ENCODE measurements at places on chromosomes 5 and 9. TPM values are rescaled to one million over a fixed set of nuclear protein-coding genes. Genes with fewer than 3 reads are reported as not detected.

DNA sequence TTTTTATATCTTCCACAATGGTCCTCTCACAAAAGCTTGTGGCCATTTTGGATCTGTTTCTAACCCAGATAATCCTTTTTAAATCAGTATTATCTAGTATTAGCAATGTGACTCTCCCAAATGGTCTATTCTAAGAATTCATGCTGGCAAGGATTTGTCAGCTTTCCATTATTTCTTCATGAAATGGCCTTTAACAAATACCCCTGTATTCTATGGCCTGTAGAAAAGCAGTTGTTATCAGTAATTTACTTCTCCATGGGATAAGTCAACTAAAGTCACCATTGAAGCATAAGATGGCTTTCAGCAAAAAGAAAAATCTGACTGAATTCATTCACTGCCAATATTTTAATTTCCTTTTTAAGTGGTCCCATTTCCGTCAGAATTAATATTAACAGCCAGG is 346.4 kb upstream of the FAM174A start:
- no peak for DNase-seq

DNA sequence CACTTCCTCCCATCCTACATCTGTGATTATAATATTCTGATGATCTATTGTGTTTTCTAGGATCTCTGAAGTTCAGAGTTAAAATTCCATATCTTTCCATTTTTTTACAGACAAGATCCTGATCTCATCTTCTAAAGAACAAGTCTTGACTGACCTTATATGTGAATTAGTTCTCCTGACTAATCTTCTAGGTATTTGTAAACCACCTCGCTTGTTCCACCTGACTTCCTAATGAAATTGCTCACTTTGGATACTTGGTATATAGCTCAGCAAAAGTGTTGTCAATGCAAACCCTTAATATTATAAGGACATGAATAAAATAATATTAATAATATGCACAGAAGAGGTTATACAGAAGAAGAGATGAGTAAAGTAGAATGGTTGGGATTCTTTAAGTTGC is 68.2 kb upstream of the NR4A3 start:
- DNase-seq: no peak

GRCh38 chr9:107387409-107387808 is 102.2 kb downstream of the KLF4 start:
- DNase-seq: no peak

The PAXX gene
- total RNA-seq: 179 TPM

The MEIKIN gene
- not detected for total RNA-seq

The CCL28 gene
- total RNA-seq: 4.2 TPM

- DNase-seq: no peak
These were observed 374.0 kb upstream of the CDH9 start for GRCh38 chr5:27412384-27412783.

DNA sequence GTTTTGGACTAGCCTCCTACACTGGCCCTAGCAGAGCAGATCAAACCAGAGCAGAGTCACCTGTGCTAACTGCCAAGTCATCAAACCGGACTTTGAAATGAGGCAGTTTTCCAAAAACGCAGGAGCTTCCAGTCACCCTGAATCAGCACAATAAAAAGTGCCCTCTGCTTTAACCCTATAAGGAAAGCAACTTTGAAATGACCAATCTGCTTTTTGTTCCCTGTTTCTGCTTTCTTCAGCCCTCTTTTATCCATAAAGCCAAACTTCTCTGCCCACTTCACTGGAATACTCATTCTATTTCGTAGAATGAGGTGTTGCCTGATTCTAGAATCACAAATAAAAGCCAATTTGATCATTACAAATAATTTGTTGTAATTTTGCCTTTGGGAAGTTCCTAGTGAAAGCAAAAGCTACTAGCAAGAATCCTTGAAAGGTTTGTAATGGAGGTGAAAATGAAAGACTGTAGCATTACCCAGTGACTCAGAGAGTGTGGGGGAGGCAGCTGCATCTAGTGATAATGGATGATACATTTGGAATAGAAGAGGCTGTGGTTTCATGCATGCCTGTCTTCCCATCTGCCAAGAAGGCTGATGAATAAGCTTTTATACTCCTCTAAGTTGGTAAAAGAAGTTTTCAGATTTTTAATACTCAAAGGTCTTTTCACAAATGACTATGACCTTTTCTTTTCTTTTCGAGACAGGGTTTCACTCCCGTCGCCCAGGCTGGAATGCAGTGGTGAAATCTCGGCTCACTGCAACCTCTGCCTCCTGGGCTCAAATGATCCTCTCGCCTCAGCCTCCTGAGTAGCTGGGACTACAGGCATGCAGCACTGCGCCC is 14.9 kb downstream of the SPAAR start:
- no peak for DNase-seq

- DNase-seq: no peak
These were observed 259.8 kb downstream of the NDUFS4 start for GRCh38 chr5:53820119-53820801.

GRCh38 chr5:60700416-60700757 is 421 bp upstream of the DEPDC1B start:
- peak; percentile 68 for DNase-seq

Measured in HT-29 (cell line).